ENCODE measurements at places on chromosomes 4 and X. TPM values are rescaled to one million over a fixed set of nuclear protein-coding genes. Genes with fewer than 3 reads are reported as not detected.

DNA sequence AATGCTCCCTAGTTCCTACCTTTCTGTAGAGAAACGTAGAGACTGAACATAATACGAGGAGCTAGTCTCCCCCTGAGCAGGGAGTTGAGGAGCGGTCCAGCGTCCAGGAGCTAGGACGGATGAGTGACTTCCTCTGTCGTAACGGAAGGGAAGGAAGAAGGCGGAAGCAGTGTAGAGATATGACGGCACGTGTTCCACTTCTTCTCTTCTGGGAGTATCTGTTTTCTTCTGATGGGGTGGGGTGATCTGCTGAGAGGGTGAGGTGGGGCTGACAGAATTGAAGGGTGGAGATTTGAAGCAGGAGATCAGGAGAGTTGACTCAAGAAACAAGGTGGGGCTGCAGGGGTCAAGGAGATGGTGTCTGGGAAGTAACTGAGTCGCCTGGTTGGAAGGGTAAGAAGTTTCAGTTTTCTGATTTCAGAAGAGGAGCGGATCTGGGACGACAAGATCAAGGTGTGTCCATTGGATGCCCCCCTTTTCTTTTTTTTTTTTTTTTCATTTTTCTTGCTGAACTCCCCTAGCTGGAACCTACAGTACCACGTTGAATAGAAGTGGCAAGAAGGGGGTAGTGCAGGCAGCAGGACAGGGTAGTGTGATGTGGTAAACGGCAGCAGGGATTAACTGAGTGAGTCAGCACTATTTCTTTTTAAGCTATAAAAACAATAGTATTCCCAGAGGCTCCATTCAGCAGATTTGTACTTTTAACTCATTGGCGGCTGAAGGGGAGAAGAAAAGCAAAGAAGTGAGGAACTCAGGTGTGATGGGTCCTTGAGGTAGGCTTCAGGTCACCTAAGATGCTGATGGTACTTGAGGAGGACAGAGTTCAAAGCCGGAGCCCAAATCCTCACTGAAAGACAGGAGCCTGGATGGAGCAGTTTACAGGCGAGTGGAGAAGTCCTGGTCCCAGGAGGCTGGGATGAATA lies 50.8 kb upstream of the SETD7 start:
- peak; percentile 42 for DNase-seq

GRCh38 chrX:39605866-39606265 lies 491.9 kb downstream of the BCOR start:
- DNase-seq, result no peak

GRCh38 chr4:44415251-44415650 lies 33.4 kb downstream of the KCTD8 start:
- DNase-seq, result no peak

DNA sequence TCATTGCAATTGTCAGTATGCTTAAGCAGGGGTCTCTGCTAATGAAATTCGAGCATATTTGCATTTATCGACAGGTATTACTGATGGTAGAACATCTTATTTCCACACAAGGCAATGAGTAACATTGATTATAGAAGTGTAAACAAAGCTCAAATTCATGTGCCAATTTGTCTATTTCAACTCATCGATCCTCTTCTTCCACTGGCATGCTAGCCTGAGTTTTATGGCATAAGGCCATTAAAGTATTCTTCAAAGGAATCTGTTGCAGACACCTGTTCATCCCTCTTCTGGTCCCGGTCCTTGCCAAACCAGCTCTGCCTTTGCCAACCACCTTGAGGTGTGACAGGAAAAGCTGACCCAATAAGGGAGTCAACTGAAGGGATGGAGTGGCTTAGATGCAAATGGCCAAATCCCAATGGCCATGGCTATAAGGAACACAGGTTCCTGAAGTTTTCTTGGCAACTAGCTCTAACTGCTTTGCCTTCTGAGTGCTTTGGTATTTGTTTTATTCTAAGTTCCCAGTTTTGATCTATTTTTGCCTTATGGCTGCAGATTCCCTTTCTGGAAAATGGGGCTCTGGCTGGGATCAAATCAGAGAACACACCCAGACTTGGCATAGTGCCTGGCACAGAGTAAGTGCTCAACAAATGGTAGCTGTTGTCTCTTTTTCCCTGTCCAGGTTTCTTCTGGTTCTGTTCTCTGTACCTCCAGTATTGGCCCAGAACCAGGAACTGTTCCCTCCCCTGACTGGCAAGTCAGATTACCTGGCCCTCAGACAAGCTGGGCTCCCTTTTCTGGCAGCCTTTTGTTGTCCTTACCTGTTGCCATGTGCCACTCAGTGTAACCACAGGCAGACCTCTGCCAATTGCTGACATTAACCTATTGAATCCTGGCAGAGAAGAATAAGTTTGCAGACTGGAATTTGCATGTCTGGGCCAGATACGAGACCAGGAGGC lies 63.1 kb downstream of the RTL9 start:
- no peak for DNase-seq

The CABS1 gene
- not detected for total RNA-seq

DNA sequence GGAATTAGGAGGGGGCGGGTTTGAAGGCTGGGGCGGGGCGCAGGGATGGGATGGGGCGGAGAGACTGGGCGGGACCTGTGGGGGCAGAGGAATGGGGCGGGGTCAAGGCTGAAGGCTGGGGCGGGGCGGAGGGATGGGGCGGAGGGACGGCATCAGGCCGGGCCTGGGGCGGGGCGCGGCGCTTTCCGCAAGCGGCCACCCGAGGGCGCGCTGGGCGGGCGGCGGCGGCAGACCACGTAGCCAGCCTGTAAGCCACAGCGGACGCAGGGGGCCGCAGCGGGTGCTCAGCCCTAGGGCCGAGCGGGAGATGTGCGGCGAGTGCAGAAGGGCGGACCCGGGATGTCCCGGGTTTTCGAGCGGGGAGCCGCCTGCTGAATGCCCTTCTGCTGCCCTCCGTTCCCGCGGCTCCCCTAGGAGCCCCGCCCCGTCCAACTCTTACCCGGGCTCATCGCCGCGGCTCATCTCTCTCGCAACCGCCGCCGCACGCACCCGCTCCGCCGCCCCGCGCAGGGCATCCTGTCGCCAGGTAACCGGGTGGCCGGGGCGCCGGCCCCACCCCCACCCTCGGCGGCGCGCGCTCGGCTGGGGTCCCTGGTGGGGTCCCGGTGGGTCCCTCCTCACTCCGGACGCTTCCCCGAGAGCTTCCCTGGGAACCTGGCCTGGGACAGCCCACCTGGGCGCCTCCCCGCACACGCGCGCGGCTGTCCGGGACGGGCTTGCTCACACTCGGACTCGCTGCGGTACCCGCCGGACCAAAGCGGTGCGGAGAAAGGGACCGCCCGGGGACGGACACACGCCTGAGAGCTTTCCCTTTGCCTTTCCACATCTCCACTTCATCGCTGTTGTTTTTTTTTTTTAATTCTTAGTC lies at the start of gene CCDC110:
CCDC110 (minus strand) TSS at position 499 of the 868 bp plus-strand sequence; CDS start at position 449, 50 bp downstream.
- DNase-seq, result peak; percentile 65

DNA sequence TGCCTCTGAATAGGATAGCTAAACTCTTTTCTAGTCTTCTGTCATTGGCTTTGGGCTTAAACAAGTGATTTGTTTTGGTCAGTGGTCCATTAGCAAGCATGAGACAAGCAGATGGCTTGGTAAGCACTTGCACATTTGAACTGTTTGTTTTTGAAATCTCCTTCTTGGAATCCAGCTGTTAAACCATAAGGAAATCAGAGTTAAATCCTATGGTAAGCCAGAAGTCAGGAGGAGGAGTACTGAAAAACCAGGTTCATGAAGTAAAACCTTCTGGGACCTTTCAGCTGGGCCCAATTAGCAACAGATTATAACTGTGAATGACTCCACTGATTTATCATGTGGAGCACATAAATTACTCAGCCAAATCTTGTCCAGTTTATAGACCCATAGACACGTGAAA lies 1042.5 kb upstream of the PABPC4L start:
- no peak for DNase-seq

- DNase-seq, result no peak
These were observed 39.8 kb upstream of the RBM47 start for GRCh38 chr4:40669504-40669903.

DNA sequence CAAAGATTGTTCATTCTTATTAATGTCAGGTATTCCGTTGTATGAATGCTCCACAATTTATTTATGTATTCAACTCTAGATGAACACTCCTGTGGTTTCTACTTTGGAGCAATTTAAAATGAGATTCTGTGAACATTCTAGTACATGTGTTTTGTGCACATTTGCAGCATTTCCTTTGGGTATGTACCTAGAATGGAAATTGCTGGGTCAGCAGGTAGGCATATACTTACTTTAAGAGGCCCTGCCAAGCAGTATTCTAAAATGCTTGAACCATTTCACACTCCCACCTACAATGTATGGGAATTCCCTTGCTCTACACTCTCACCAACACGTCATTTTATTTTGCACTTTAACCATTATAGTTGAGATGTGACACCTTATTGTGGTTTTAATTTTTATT lies 59.4 kb upstream of the MAGEB2 start:
- no peak for DNase-seq

The CMC4 gene
- 46.7 TPM for total RNA-seq

GRCh38 chr4:6205973-6206372 lies 5.6 kb upstream of the JAKMIP1 start:
- DNase-seq, result no peak

- no peak for DNase-seq
These were observed 520.5 kb downstream of the PPARGC1A start for GRCh38 chr4:23369331-23369730.

GRCh38 chr4:172344308-172344938 lies 531.2 kb downstream of the GALNTL6 start:
- DNase-seq, result no peak

- DNase-seq, result no peak
These were observed 78.4 kb downstream of the IRF2 start for GRCh38 chr4:184395971-184396391.

- no peak for DNase-seq
These were observed 6.5 kb upstream of the USP46 start for GRCh38 chr4:52665592-52665991.

The RIBC1 gene
- 0.94 TPM for total RNA-seq

- peak; percentile 93 for DNase-seq
These were observed 47.2 kb downstream of the MAOA start for GRCh38 chrX:43703211-43703791.

DNA sequence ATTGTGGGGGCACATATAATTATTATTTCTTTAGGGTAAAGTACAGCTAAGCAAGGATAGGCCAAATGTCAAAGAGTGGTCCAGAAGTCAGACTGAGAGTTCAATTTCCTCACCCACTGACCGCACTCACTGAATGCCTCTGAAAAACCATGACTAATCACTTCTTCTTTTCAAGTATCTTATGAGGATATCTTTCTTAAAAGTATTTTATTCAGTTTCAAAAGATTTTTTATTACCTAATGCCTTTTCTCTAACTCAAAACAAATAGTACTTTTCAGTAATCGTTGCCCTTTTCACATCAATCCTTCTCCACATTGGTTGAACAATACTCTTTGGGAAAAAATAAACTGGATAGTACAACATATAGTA lies 61.7 kb upstream of the CAMK2D start:
- DNase-seq, result peak; percentile 9

DNA sequence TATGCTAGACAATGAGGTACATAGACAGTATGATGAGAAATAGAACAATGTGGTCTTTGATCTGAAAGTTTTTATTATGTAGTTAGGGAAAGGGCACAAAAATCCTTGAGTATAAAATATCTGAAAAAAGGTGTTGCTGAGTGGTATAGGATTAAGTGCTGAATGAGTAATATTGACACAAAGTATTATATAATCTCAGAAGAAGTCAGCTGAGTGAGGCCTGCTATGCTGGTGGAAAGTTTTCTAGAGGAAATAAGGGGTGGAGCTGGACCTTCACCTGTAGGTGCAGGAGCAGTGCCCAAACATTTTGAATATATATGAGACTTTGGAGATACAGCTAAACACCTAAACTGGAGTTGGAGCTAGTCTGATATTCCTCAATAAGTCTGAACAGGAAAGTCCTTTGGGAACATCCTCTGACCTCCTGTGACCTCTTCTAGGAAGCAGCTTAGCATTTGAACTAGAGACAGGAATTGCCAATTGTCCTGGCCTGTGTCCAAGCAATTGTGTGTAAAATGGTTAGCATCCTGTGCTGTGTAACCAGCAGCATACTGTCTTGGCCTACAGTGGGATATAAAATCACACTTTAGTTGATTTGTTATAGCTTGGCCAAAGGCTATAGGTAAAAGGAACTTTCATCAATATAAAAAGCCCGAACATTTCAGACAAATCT lies 285.3 kb downstream of the ANKRD50 start:
- no peak for DNase-seq

DNA sequence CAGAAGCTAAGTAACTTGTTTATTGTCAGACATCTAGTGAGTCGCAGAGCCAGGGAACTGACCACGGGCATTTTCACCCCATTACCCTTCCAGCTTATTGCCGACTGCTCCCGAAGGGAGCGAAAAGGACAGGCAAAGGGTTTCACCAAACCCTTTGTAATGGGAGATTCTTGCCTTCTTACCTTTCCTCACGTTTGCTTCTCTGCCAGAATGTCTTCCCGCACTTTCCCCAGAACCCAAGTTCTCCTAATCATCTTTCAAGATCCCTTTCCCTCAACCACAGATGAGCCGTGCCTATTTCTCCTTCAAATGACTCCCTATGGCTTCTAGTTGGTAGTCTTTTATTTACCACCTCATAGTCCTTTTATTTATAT lies 520 bp upstream of the SRP72 start:
- DNase-seq, result peak; percentile 9

- no peak for DNase-seq
These were observed 257.1 kb upstream of the RPS6KA3 start for GRCh38 chrX:20523626-20524312.

DNA sequence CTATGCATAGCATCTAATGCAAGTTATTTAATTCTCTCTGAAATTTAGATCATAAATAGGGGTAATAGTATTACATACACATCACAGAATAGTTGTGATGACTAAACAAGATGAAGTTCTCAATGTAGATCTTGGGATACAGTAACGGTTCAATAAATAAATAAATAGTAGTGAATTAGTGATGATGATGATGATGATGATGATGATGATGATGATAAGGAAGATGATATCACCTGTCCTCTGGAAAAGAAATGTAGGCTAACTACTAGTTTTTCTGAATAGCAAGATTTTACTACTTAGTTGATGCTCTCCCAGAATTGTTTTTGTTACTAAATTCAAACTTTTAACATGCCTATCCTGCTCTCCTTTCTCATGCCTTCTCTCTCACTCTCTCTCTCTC lies 30.3 kb downstream of the SH3BGRL start:
- DNase-seq, result no peak

- peak; percentile 38 for DNase-seq
These were observed 67.7 kb upstream of the PGRMC2 start for GRCh38 chr4:128355305-128355704.

GRCh38 chrX:121579016-121579760 lies 531.8 kb downstream of the GLUD2 start:
- peak; percentile 3 for DNase-seq

- DNase-seq, result no peak
These were observed 251.8 kb upstream of the FTHL17 start for GRCh38 chrX:31323658-31324057.
